ENCODE measurements at places on chromosomes 5 and 9.

- peak; percentile 49 for DNase-seq
These were observed 1425.4 kb downstream of the FOXD4L5 start for GRCh38 chr9:63859475-63860215.

DNA sequence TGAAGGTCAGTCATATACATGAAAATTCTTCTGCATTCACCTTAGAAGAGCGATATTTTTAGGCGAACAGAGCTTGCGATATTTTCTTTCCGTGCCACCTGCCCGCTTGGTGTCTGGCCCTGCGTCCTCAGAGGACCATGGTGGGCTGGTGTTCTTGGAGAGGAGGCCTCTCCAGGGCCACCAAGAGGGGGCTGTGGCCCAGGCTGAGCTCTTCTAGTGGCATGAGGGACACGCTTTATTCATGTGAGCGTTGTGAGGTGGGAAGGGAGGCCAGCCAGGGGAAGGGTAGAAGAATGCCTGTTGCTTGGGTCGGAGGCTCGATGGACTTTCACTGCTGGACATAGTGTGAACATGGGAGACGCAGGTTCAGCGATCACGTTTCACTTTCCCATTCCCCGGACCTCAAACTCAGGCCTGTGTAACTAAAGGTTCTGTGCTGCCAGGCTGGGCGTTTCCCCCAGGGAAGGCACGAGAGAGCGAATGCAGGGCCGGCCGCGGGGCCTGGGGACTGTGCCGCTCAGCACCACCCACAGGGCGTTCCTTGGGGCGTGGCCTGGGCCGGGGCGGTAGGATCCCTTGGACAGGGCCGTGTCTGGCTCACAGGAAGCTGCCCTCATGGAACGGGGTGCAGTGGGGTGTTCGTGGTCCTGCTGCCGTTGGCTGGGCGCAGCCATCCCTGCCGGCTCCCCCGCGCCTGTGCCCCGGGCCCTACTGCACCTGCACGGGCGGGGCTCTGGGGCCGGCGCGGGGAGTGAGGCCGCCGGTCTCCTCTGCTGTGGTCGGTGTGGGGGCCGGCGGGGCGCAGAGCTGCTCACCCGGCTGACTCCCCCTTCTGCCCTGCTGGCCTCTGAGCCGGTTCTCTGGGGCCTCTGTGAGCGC is 40.7 kb upstream of the CLPTM1L start:
- DNase-seq: peak; percentile 20

DNA sequence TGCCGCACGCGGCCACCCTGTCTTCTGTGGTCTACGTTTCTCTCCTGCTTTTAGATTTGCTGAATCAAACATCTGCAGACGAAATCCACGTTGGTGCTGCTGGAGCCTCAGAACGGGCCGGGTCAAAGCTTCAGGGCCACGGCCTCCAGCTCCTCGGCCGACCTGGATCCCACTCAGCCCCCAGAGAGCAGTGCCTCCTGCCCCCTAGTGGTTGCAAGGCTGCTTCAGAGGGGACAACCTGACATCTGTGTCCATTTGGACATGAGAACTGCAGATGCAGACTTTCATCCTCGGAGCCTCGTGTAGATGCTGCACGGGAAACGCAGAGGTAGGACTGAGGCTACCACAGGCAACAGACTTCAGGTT is 23.0 kb upstream of the SLC6A3 start:
- peak; percentile 27 for DNase-seq

GRCh38 chr9:112378328-112379176 is 1.4 kb upstream of the HSDL2 start:
- no peak for DNase-seq

GRCh38 chr5:39192450-39193160 is 26.8 kb downstream of the FYB1 start:
- no peak for DNase-seq

DNA sequence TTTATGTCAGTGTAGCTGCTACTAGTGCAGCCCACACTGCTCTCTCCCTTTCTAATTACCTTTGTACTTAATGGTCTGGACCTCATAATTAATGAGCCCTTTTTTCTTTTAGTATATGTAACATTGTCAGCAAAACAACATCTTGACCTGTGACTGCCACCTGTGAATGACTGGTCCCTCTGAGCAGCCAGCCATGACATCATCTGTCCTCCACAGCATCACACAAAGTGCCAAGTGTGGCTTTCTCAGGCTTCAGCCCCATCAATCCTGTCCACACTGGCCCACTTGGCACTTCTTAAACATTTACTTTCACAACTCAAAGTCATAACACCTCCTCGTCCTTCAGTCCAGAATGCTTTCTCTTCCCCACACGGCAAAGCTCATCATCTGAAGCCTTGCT is 104.7 kb downstream of the GPR21 start:
- no peak for DNase-seq
